ENCODE measurements at places on chromosomes 2 and 18.

DNA sequence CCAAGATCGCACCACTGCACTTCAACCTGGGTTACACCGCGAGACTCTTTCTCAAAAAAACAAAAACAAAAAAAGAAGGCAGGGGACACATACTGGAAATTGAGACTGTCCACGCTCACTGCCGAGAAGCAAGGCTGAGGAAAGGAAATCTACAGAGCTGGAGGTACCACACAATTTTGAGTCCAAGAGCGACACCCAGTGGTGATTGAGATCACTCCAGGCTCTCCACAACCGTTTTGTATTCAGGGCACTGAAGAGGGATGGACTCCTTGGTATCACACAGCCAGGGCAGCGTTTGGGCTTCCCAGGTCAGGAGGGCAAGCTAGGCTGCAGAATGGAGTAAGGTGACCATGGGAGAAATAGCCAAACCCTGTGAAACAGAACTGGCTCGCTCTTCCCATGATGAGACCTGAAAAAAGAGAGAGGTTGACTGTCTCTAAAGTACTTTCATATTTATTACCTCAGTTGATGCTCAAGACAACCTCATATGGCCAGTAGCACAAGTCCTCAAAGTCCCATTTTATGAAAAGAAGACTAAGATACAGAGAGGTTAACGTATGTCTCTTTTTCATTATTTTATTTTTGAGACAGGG is 74.5 kb upstream of the YPEL5 start:
- DNase-seq: peak; percentile 82

DNA sequence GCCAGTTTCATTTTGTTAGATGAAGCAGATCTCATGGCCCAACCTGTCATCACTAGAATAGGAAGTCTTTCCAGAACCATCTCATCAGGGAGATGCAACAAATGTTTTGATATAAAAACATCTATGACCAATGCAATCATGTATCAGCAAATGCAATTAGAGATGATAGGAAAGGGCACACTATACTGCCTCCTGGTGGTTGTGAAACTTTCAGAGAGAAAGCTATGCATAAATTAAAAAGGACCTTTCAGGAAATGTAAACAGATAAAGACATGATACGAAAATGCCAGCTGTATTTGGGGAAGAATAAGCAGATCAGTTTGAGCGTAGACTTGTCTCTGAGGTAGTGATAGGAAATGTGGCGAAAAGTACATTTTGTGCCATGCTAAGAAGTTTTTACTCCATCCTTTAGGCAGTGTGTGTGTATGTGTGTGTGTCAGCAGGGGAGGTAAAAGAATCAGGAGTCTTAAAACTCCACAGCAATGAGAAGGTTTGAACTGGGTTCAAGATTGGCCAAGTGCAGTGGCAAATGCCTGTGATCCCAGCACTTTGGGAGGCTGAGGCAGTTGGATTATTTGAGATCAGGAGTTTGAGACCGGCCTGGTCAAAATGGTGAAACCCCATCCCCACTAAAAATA is 479.3 kb downstream of the CPS1 start:
- DNase-seq: no peak

DNA sequence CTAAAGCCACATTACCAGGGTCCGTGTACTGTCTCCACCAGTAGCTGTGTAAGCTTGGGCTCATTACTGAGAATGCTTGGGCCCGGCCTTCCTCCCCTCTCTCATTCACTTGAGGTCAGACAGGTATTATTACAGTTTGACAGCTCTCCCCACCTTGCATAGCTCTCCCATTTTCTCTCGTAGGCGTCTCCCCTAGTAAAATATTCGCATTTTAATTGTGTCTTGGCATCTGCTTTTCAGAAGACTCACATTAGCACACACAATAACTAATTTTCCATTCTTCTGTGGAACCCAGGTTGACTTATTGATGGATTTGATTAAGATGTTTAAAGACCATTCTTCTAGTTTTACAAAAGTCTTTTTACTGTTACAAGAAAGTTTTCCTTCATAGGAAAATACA is 71.1 kb upstream of the CYP20A1 start:
- DNase-seq: no peak

GRCh38 chr18:62044490-62045000 is 142.3 kb downstream of the PIGN start:
- no peak for DNase-seq

GRCh38 chr2:232689152-232689910 is 7.8 kb upstream of the GIGYF2 start:
- DNase-seq: no peak

- no peak for DNase-seq
Observed at GRCh38 chr18:69785466-69785865, 162.2 kb downstream of the CD226 start.

DNA sequence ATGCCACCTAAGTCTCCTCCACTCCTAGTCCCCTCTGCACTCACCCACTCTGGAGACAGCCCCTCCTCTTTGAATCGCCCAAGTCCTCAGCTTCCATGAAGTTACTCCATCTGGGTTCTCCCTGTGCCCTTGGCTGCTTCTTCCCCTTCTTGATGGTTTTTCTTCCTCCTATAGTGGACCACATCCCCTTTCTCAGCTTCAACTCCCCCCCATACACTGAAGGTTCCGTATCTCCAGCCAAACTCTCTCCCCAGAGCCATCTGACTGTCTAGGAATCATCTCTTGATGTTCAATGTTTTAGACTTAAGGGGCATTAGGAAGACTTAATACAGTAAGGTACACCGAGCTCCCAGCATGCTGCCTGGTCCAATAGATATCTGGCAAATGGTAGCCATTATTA is 39.6 kb downstream of the EMX1 start:
- DNase-seq: no peak

GRCh38 chr2:242030858-242031257 is 161.3 kb downstream of the RTP5 start:
- no peak for DNase-seq

DNA sequence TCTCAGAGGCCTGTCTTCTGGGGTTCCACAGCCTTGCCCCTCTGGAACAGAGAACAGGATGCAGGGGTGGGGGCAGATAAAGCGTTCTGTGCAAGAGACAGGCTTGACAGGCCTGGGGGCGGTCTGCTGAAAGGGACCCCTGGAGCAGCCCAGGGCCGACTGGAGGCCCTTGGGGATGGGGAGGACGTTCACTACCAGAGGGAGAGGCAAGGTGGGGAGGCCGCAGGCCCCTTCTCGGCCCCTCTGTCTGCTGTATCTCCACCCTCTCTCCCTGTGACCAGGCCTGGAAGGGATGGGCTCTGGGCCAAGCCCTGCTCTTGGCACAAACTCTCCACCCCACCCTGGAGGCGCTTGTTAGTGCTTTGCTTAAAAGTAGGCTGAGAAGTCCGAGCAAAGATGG is 27.3 kb upstream of the INHBB start:
- DNase-seq: no peak

GRCh38 chr2:240620859-240621258 is 4.4 kb upstream of the GPR35 start:
- no peak for DNase-seq

DNA sequence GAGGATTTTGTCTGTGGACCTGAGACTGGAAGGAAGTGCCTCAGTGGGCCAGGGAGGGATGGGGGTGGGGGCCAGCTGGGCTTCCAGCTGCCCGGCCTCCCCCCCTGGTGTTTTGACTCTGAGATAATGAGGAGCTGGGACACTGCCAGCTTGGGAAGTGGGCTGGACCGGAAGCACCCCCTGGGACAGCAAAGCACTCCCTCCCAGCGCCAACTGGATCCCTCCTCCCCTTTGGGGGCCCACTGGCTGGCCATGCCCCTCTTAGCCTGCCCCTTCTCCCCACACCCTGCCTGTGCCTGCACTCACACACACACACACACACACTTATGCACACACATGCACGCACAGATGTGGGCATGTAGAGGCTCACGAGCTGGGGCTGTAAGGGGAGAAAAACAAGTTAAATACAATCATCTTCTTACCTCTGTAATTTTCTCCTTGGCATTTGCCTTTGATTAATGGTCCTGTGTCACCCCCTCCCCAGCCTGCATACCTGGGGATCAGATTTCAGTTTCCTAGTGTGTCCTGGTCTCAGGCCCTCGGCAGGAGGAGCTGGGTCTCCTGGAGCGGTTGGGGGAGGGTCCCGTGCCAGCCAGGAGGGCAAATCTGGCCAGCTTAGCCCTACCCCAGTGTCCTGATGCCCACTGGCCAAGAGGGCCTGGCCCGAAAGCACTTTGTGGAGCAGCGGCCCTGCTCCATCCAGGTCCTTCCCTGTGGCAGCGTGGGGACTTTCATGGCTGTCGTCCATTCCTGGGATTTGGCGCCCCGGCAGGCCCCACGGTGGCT is 3.6 kb downstream of the ITM2C start:
- no peak for DNase-seq

DNA sequence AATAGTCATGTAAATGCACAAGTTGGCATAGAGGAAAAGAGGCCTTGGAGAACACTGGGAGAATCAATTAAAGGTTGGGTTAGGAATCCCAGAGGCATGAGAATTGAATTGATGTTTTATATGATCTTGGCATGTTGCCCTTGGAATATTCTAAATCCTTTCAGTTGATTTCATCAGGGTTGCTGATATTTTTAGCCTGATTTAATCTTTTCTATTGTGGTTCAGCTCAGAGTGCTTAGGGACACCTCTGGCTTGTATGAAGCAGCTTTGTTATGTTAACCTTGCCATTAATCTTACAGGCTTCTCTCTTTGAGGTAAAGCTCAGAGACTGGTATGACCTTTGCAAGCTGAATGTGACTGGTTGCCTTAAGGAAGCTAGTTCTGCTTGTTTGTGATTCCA is 64.4 kb upstream of the LYPD6B start:
- DNase-seq: no peak

DNA sequence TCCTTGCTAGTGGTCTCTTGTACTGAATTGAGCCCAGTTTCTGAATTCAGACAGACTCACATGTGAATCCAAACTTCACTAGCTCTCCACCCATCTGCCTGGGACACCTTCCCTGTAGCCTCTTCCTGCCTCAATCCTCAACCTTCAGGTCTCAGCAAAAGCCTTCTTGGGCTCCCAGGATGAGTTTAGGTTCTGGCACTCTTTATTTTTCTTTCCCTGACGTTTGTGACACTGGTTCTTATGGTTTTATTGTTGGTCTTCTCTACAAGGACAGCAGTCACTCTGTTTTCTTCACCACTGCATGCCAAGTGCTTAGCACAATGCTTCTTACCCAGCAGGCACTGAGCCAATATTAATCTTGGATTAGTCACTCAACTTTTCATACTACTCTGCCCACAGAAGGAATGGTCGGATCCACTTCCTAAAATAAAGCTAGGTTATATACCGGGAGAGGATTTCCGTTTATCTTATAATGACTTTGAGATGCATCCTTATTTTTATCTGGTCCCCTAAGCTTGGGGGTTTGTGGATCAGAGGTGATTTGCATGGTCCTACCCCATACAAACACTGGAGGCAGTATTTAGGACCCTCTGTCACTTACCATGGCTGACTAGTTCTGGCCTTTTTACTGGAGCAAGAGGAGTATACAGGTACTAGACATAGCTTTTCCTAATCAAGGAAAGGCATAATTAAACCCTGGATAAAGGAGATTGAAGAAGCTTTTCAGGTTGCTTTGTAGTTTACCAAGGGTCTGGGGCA is 186.3 kb downstream of the MYCN start:
- no peak for DNase-seq

- no peak for DNase-seq
Observed at GRCh38 chr18:36374262-36374661, 76.7 kb downstream of the FHOD3 start.

DNA sequence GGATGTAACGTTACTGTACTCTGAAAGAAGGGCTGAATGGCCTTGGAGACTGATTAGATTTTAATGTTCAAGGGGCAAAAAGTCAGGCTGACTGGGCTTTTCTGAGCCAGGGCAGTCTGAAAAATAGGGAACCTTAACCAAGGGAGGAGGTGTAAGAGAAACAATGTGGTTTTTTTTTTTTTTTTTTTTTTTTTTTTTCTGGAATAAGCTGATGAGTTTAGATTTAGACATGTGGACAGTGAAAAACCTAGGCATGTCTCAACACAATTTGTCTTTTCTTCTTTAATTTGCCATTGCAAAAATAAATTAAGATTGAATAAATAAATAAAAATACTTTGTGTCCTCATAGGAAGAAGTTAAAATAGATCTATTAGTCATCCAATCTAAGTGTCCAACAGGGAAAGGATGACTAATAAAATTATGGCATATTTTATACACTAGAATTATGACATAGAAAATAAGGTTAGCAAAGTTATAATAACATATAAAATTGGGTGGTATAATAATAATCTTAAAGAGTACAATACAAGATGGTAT is 237.6 kb upstream of the TRIB2 start:
- DNase-seq: no peak

DNA sequence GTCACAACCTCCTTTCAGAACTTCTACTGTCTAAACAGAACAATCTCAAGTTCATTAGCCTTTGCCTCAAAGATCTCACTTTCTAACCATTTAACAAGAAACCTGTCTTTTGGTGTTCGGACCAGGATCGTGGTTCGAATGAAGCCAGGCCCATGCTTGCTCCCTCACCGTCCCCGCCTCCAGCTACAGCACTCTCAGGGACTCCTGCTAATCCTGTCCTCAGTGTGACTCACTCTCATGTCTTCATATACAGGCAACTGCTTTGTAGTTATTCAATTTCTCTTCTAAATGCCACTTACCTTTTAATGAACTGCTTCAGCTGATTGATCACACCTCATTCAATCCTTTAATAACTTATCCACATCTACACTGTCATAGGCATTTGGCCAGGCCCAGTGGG is 15.8 kb downstream of the SERTAD2 start:
- DNase-seq: no peak

- DNase-seq: no peak
Observed at GRCh38 chr18:60471652-60472051, 99.1 kb upstream of the MC4R start.

GRCh38 chr18:56804395-56804794 is 153.2 kb downstream of the WDR7 start:
- DNase-seq: no peak

GRCh38 chr2:117639401-117639800 is 175.1 kb upstream of the DDX18 start:
- DNase-seq: peak; percentile 83

GRCh38 chr18:7740821-7741220 is 173.7 kb downstream of the PTPRM start:
- DNase-seq: no peak

GRCh38 chr2:239750929-239751678 is 274.0 kb downstream of the NDUFA10 start:
- no peak for DNase-seq

DNA sequence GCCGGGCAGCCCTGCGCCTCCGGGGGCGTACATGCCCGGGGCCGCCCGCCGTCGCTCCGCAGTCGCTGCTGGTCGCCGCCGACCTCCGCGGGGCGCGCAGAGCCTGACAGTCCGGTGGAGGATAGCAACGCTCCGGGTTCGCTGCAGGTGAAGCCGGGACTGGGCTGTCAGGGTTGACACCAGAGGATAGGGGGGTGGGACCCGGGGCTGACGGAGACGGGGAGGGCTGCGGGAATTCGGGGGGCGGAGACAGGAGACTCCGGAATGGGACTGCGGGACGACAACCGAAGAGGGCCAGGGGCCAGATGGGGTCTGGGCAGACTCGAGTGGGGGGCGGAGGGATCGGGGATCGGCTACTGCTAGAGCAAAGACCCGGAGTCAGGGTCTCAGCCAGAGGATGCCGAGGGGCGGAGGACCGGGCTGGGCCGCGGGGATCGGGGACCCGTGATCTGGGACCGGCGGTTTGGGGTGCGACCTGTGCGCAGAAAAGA is 403 bp downstream of the TMEM127 start:
- DNase-seq: peak; percentile 47
